ENCODE measurements at places on chromosomes 1 and 21.

GRCh38 chr1:161473348-161473747, 31.9 kb upstream of the FCGR2A start:
- DNase-seq = no peak

GRCh38 chr1:26597629-26598039, 68.1 kb downstream of the RPS6KA1 start:
- peak; percentile 3 for DNase-seq

GRCh38 chr1:55618199-55618598, 403.0 kb upstream of the USP24 start:
- no peak for DNase-seq

DNA sequence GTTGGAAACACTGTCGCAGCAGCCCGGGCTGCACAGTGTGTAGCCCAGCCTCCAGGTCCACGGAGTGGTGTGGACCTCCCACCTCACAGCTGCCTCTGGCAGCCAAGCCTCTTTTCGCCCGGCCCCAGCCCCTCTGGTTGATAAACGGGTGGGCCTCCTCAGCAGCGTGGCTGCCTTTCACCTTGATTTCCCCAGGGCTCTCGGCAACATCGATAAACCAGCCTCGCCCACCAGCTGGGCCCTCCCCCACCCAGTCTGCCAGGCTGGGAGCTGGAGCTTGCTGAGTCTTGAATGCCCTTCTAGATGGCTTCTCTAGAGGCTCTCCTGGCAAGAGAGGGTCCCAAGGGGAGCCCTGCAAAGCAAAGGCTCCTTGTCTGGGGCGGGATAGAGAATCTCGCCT, 31.0 kb upstream of the LHX4 start:
- DNase-seq = no peak

GRCh38 chr1:17739050-17739449, 16.1 kb upstream of the ACTL8 start:
- DNase-seq = no peak

- no peak for DNase-seq
Observed at GRCh38 chr1:188689542-188689941, 1788.1 kb downstream of the BRINP3 start.

GRCh38 chr1:43425045-43425444, 28.7 kb downstream of the HYI start:
- DNase-seq = no peak

- DNase-seq = no peak
Observed at GRCh38 chr1:6614019-6614928, 743 bp downstream of the PHF13 start.

DNA sequence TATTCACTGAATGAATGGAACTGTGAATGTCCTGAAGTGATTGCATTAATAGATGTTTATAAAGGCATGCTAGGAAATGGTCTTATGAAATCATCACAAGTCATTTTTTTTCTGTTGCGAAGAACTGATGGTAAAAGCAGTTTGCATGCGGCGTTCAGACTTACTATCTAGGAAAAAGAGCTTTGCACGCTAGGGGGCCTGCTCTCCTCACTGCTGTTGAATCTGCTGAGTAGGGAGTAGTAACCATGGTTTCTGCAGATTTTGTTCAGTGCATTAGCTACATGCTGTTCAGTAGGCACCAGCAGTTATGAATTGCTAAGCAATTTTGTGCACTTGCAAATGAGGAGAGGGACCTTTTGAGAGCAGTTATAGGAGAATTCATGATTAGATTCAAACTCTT, 57.9 kb downstream of the CENPF start:
- DNase-seq = peak; percentile 85

DNA sequence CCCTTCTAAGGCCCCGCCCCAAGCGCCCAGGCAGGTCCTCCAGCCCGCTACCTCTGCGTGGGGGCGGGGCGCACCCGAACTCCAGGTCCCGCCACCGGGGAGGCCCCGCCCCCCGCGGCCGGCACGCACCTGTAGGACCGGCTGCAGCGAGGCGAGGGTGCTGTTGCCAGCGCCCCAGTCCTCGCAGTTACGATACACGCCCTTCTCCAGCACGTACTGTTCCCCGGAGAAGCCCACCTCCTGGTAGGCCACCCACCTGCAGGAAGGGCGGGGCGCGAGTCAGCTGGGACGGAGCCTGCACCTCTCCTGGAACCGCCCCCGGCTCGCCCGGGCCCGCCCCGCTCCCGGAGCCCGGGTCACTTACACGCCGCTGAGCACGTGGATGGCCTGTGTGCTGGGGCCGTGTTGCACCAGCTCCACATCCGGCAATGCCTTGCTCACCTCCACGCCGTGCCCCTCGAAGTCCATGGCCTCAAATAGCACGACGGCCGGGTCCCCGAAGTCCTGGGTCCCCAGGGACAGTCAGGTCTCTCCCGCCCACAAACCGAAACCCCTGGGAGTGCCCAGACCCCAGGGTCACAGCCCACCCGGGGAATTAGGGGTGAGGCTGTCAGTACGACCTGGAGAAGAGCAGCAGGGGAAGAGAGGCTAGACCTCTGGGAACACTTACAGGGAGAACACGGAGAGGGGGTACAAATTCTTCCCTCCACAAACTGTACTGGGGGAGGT, 17.3 kb downstream of the CRYBG2 start:
- no peak for DNase-seq

GRCh38 chr1:147545133-147545532, 3.8 kb downstream of the BCL9 start:
- no peak for DNase-seq

- DNase-seq = no peak
Observed at GRCh38 chr1:116508085-116508983, 62.5 kb downstream of the CD58 start.

- no peak for DNase-seq
Observed at GRCh38 chr1:96521994-96522760, 199.4 kb upstream of the PTBP2 start.

- no peak for DNase-seq
Observed at GRCh38 chr1:201463071-201463552, 5.9 kb downstream of the PHLDA3 start.

GRCh38 chr1:49208712-49209111, 432.0 kb upstream of the BEND5 start:
- no peak for DNase-seq

GRCh38 chr1:230994860-230995259, 16.0 kb downstream of the ARV1 start:
- no peak for DNase-seq

DNA sequence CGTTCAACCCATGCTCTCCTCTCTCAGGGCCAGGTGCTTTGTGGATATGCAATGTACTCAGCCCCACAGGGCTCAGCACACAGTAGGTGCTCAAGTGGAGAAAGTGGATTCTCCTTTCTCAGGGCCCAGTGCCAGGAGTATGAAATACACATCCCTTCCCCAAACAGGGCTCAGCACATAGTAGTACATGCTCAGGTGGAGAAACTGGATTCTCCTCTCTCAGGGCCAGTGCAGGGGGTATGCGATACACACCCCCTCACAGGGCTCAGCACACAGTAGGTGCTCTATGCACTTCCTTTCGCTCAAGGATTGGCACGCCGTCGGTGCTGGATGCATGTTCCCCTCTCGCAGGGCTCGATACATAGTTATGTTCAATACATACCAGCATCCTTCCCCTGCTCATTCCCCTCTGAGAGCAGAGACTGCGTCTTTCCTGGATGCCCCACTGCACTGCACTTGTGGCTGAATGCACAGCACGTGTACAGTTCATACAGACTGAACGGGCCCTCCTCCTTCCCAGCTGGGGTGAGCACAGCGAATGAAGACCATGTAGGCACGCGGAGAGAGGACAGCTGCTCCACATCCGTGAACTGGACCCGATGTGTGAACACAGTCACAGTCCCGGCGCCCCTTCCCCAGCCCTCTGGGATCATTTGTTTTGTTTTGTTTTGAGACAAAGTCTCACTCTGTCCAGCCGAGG, 16.6 kb upstream of the DISP3 start:
- no peak for DNase-seq

- no peak for DNase-seq
Observed at GRCh38 chr1:44828003-44828651, 14.9 kb downstream of the PTCH2 start.

GRCh38 chr21:29072873-29073221, 601 bp downstream of the CCT8 start:
- peak; percentile 44 for DNase-seq

DNA sequence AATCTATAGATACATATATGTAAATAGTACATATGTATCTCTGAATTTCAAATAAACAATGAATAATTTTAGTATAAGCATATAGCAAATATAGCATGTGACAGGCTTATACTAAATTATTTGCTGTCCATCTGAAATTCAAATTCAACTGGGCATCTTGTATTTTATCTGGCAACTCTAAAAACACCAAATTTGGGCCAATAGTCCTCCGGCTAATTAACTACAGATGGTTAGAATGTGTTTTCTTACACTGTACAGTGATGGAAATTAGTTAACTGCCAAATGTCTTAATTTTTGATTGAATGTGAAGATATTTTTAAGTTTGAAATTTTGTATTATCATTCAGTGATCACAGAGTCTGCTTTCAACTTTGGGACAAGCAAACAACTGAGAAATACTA, 30.7 kb downstream of the KCNJ15 start:
- no peak for DNase-seq

DNA sequence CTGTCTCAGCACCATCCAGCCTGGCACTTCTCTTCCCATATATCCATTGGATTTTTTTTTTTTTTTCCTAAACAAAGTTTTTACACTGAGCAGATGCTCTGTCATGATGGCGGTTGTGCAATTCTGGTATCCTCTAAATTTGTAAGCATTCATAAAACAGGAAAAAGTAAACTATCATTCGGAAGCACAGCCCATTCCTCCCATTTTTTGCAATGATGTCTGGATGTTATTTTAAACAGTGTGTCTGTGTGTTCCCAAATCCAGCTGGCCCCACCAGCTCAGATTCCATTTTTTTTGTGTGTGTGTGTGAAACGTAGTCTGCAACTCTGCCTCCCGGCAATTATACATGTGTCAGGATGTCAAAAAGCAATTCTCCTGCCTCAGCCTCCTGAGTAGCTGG, 33.5 kb downstream of the PDPN start:
- DNase-seq = peak; percentile 64

- DNase-seq = peak; percentile 81
Observed at GRCh38 chr1:117093091-117093534, 28.4 kb downstream of the TRIM45 start.

GRCh38 chr1:20753589-20753988, 21.1 kb upstream of the SH2D5 start:
- no peak for DNase-seq

- no peak for DNase-seq
Observed at GRCh38 chr1:193355178-193355577, 168.8 kb upstream of the B3GALT2 start.

DNA sequence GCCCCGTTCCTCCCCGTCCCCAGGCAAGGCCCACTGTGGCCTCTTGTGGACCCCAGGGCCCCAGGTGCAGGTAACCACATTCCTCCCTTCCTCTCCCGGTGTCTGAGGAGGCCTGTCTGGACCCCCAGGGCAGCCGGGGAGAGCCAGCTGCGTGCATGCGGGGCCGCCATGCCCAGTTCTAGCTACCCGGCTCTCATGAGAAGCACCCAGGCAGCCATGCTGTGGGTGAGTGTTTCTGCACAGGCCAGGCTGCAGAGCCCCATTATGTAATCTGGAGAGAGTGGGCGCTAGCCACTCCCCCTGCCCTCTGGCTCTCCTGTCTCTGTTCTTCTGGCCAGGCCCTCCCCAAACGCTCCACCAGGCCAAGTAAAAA, 18.4 kb upstream of the PLEKHG5 start:
- no peak for DNase-seq

DNA sequence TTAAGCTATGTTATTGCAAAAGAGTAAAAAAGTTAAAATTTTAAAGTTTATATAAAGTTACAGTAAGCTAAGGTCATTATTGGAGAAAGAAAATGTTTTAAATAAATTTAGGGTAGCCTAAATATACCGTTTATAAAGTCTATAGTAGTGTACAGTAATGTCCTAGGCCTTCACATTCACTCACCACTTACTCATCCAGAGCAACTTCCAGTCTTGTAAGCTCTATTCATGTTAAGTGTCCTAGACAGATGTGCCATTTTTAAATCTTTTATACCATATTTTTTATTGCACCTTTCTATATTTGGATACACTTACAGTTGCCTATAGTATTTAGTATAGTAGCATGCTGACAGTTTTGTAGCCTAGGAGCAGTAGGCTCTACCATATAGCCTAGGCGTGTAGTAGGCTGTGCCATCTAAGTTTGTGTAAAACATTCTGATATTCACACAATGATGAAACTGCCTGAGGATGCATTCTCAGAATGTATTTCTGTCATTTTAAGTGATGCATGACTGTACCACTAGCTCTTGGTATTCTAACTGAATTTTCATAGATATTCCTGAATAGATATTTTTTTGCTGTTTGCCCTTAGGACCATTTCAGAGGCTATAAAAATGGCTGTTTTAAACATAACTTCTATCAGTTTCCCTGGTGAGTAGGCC, 26.8 kb downstream of the PPP2R5A start:
- no peak for DNase-seq

- DNase-seq = no peak
Observed at GRCh38 chr1:33147997-33148314, 33.9 kb downstream of the TRIM62 start.

- DNase-seq = no peak
Observed at GRCh38 chr1:180160357-180160756, 5.7 kb downstream of the QSOX1 start.

- DNase-seq = no peak
Observed at GRCh38 chr1:111732718-111733117, 6.5 kb downstream of the INKA2 start.

- DNase-seq = no peak
Observed at GRCh38 chr1:3068564-3069431, at the start of gene PRDM16. TSS of gene PRDM16 (plus strand) at chr1:3069203. CDS start at chr1:3069260, 57 bp downstream.

GRCh38 chr1:163406772-163407171, 85.0 kb downstream of the NUF2 start:
- no peak for DNase-seq

DNA sequence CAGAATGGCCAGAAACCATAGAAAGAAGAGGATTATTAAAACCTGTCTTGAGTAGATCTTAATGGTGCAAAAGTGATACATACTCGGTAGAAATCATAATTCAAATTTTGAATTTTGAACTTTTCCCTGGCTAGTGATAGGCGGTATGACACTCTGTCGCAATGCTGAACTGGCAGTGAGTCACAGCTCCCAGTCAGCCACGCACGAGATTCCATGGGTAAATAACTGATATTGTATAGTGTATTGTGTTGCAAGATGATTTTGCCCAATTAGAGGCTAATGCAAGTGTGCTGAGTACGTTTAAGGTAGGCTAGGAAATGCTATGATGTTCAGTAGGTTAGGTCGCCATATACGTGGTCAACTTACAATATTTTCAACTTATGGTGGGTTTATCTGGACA, 207.0 kb downstream of the SIPA1L2 start:
- DNase-seq = no peak

- DNase-seq = no peak
Observed at GRCh38 chr1:3511306-3511705, 56.8 kb downstream of the ARHGEF16 start.

- DNase-seq = no peak
Observed at GRCh38 chr1:78869136-78869535, 137.4 kb downstream of the ADGRL4 start.

GRCh38 chr1:227072991-227073390, 132.9 kb downstream of the COQ8A start:
- DNase-seq = no peak

DNA sequence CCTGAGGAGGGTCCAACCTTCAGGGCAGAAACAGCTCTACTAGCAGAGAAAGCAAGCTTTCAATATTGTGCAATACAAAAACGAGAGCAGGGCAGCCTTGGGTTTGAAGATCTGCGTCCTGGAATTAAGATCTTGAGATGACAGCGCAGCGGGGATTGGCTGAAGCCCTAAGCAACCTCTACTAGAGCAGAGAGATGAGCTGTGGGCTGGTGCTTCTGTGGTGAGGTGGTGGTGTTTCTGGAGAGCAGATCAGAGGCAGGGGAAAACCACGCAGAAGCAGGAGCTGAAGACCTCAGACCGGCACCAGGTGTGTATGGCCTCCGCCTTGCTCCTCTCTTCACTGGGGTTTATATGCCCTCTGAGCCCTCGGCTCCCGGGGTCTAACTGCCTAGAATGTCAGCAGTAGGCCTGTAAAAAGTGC, 12.5 kb downstream of the TRAF3IP3 start:
- no peak for DNase-seq
